ENCODE measurements at places on chromosomes 3 and 15.
A peak's percentile ranks its signal among the peaks of the same experiment; 100 is the strongest.

DNA sequence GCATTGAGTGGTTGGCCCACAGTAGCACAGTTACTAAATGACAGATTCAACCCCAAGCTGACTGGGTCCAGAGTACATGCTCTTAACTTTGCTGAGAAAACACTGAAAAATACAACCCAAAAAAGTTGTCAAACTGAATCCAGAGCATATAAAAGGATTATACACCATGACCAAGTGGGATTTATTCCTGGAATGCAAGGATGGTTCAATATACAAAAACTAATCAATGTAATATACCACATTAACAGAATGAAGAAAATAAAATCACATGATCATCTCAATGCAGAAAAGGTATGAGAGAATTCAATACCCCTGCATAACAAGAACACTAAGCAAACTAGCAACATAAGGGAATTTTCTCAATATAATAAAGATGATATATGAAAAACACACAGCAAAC lies 98.5 kb downstream of the STAG1 start:
- no peak for DNase-seq

DNA sequence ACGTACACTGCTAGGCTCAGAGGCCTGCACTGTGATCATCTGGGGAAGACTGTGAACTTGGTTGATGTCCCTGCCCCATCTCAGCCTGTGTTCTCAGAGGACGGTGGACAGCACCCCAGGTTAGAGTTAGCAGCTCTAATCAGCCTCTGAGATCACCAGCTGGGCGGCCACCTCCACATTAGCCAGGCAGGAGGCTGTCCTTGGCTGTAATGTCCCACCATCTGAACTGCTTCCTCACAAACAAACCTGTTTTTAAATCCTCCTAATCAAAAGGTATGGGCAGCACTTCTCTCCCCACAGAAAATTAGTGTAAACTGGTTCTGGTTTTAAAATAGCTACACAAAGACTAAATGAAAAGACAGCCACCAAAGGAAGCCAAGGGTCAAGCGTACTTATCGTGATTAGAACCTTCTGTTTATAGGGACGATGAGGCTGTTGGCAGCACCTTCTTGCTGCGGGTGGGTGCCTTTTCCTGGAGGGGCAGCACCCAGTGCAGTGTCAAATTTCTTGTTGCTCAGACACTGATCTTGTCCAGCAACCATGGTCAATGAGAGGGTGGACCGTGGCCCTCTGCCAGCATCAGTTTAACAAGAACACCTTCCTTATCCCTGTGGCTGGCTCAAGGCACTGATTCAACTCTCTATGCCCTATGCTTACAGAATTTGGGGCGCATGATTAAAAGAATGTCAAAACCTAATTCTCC lies 24.6 kb downstream of the ACSBG1 start:
- peak; percentile 22 for DNase-seq

DNA sequence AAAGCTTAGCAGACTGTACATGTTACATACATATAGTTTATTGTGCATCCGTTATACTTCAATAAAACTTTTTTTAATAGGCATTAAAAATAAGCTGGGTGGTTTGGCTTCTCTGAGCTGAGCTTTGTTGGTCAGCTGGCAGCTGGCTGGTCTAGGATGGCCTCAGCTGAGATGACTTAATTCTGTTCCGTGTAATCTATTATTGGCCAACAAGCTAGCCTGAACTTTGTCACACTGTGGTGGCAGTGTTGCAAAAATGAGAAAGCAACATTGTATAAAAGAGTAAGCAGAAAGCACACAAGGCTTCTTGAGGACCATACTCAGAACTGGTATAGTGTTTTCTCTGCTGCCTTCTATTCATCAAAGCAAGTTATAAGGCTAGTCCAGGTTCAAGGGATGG lies 45.2 kb downstream of the CGGBP1 start:
- no peak for DNase-seq

DNA sequence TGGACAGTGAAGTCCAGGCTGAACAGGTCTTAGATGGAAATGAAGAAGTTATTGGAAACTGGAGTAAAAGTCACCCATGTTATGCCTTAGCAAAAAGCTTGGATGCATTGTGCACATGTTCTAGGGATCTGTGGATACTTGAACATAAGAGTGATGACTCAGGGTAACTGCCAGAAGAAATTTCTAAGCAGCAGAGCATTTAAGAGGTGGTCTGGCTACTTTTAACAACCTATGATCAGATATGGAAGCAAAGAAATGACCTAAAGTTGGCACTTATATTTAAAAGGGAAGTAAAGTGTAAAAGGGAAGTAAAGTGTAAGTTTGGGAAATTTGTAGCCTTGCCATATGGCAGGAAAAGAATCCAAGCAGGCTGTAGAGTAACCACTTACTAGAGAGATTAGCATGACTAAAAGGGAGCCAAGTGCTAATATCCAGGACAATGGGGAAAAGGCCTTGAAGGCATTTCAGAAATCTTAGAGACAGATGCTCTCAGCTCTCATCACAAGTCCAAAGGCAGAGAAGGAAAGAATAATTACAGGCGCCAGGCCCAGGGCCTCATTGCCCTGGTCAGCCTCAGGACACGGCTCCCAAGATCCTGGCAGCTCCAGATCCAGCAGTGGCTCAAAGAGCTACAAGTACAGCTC lies 73.9 kb upstream of the KCNH8 start:
- no peak for DNase-seq

- no peak for DNase-seq
Measured at GRCh38 chr15:101669744-101670143, 17.6 kb upstream of the TM2D3 start.

- DNase-seq: no peak
Measured at GRCh38 chr3:59876533-59877062, 826.8 kb upstream of the CFAP20DC start.

DNA sequence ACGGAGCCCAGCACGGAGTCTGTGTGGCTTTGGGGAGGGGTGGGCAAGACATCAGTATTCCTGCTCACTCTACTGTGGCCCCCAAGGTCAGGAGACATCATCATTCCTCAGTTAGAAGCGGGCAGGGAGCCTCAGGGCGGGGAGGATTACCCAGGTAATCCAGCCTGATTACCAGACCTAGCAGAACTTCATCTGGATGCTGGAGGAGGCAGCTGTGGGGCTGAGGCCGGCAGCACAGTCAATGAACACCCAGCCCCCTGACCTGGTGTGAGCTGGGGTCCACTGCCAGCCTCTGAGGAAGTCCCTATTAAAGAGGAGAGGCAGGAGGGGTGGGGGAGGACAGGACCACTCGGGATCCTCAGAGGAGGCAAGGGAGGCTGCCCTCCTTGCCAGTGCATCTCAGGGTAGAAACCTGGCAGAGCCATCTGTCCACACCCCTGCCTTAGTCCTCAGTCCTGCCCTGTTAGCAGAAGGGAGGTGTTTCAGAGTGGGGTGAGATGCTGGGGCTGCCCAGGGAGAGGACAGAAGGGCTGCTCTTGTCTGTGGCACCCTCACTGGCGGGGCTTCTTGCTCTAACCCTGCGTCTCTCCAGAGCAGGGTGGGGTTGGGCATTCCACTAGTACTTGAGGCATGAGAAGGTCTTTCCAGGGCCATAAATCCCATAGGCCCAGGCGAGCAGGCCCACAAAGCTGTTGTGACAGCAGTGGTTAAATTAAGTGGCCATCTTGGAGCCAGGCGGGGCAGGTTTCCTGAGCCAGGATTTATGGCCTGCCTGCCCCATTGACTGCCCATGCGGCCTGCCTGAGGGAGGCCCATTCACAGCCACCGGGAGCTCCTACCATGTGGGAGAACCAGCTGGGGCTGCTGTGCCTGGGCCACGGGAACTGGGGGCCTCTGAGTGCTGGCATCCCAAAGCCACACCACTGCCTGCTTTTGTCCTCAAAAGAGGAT lies 82.1 kb downstream of the LINGO1 start:
- no peak for DNase-seq

Measured in NCI-H2081 (cell line).